OCI-LY7 (cell line): ENCODE measurements at places on chromosomes 7 and 10. TPM values are rescaled to one million over a fixed set of nuclear protein-coding genes. Genes with fewer than 3 reads are reported as not detected.

The SP8 gene
- not detected in 2 replicates for total RNA-seq

The CPA2 gene
- not detected in 2 replicates for total RNA-seq

The SPAM1 gene
- not detected in 2 replicates for total RNA-seq

DNA sequence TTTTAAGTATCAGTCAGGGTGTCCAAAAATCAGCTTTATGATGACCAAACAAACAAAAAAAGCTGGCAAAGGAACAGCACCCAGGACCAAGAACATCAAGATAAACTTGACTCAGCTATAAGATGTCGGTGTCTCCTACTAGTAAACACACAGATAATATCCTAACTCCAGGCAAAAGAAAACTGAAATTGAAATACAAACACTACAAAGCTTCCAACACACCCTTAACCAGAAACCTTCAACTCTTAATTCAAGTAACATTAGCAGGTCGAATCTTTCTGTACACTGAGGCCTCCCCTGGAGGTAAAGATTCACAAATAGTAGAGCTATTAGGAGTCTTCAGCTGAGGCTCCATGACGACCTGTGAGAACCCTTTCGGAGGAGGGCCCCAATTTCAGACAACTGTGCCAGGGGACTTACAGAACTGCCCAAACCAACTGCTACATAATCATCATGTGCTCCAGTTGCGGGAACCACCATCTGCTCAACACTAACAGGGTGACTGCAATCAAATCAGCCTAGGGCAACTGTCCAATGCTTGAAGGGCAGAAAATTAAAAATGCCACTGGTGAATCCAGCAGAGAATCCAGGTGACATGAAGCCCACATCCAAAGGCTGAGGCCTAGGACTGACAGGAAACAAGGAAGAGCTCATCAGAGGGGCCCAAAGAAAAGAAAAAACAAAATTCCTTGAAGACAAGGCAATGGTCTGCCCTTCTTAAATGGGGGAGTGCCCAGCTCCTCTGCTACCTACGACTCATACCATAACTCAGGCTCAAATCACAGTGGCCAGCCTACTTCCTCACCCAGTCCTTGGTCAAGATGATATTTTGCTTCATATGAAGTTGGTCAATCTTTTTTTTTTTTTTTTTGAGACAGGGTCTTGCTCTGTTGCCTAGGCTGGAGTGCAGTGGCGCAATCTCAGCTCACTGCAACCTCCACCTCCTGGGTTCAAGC lies 20.0 kb downstream of the XPNPEP1 start:
- no peak for DNase-seq
